ENCODE measurements at places on chromosomes 3 and 15.

DNA sequence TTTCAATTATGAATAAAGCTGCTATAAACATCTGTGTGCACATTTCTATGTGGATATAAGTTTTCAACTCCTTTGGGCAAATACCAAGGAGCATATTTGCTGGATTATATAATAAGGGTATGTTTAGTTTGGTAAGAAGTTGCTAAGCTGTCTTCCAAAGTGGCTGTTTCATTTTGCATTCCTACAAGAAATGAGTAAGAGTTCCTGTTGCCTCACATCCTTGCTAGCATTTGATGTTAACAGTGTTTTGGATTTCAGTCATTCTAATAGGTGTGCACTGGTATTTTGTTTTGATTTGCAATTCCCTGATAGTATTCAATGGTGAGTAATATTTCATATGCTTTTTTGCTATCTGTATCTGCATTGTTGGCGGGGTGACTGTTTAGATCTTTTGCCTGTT is 120.7 kb upstream of the MDFIC2 start:
- no peak for DNase-seq

DNA sequence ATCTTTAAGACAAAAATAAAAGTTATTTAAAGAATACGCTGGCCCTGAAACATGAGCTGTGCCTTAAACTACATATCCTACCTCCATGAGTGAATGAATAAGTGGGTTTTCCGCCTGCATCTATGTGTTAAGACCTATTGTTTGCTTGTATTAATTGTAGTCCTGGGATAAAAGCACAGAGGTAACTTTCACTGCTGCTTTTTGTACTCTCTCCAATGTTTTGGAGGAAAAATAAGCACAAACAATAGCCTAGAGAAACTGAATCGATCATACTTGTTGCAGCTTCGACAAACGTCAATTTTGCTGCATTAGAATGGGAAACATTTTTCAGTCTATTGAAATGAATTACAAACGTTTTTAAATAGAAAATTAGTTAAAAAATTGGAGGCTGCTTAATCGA is 1.3 kb upstream of the CTNNB1 start:
- no peak for DNase-seq

GRCh38 chr15:69577397-69577796 is 124.8 kb downstream of the RPLP1 start:
- DNase-seq: no peak

DNA sequence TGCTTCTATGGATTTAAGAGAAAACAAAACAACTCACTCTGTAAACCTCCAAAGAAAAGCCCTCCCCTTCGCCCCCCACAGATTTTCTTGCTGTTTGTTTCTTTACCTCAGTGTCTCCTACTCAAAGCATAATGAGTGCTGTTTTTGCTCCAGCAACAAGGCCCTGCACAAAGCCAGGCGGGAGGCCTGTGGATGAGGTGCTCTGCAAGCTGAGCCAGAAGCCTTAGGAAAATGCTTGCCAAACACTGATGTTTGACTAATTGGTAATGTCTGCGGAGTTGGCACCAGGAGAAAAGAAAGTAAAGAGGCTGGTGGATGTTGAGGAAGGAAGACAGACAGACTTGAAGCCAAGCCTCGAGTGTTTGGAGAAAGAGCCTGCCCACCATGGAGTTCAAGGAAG is 99.7 kb downstream of the RARB start:
- no peak for DNase-seq

- no peak for DNase-seq
Observed at GRCh38 chr15:77402740-77403379, 17.0 kb downstream of the PEAK1 start.

- DNase-seq: no peak
Observed at GRCh38 chr3:139374099-139374498, 15.3 kb downstream of the COPB2 start.

- DNase-seq: no peak
Observed at GRCh38 chr15:98620020-98620419, 28.3 kb upstream of the IGF1R start.

DNA sequence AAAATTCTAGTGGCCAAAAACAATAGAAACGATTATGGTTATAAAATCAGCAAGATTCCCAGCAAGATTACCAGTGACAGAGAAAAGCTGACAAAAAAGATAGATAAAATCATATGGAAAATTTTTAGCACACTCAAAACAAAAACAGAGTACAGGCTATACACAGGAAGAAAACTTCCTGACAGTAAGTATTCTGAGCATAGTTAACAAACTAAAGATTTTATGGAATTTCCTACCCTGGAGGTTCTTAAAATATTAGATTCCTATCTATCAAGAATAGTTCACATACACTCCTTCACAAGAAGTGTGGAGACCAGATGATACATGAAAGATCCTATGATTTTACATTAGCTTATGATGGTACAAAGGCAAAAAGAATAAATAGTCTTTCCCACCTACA is 50.8 kb downstream of the ZNF148 start:
- DNase-seq: no peak

DNA sequence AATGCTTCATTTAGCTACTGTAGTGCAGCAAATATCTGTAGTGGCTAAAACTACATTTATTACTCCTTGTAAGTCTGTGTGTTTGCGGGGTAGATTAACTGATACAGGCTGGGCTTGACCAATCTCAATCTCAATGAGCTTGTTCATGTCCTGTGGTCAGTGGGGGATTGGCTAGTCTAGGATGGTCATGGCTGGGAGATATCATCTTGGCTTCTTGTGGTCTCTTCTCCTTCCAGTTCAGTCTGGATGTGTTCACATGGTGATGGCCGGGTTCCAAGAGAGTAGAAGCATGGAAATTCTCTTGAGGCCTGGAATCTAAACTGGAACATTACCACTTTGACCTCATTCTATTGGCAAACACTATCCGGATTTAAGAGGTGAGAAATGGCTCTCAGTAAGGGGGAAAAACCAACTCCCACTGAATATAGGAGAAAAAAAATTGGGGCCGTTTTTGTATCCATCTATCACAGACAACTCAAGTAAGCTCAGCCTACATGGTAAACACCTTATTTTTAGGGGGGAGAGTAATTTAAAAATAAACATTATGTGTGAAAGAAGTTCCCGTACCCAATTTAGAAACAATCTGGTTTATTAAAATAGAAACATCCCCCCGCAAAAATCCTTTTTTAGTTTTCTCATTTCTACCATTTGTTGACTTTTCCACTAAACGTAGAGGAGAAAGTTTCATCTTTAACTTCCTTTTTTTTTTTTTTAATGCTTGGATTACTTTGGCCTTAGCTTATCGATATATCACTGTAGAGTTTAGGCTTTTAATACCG is 284.9 kb upstream of the TBC1D5 start:
- no peak for DNase-seq

GRCh38 chr15:47987461-47987860 is 133.3 kb upstream of the SLC24A5 start:
- DNase-seq: no peak

GRCh38 chr3:126266291-126266840 is 86.0 kb upstream of the ALDH1L1 start:
- no peak for DNase-seq

- DNase-seq: no peak
Observed at GRCh38 chr3:16309558-16309957, 44.5 kb downstream of the OXNAD1 start.

- DNase-seq: peak; percentile 34
Observed at GRCh38 chr3:10602769-10603768, 97.7 kb upstream of the ATP2B2 start.

DNA sequence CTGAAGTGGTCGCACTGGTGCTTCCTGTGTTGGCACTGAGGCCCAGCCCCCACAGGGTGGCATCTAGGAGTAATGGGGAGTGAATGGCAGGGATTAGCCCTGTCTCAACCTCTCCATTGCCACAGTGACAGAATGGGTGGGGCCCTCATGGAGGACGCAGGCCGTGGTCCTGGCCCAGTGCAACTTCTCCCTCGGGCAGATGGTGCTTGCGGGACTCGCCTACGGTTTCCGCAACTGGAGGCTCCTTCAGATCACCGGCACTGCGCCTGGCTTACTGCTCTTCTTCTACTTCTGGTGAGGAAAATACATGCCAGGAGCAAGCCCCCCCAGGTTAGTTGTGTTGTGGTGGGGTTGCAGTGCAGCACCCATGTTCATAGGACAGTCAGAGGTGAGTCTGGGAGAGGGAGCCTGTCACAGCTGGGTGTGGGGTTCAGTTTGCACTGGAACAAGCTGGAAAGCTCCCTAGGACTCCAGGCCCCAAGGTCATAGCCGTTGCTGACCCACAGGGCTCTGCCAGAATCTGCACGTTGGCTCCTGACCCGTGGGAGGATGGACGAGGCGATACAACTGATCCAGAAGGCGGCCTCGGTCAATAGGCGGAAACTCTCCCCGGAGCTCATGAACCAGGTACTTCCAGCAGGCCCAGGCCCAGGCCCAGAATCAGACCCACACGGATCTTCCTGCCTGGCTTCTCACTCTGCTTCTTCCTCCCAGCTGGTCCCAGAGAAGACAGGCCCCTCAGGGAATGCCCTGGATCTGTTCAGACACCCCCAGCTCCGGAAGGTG is 7.0 kb upstream of the SLC22A14 start:
- DNase-seq: no peak

DNA sequence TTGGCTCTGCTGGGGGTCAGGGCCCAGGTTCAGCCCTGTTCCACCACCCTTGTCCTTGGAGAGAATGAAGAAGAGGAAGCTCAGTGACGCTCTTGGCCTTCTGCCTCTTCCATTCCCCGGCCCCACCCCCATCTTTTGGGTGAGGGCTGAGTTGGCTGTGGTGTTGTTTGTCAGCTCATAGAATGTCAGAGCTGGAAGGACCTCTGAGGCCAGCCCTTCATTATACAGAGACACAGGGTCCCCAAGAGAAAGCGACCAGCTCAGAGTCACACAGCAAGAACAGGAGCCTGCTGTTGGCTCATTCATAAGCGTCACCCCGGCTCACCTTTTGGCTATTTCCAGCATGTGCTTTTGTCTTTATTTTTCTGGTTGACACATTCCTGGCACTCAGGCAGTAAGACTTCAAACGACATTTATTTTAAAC is 68.2 kb downstream of the AAGAB start:
- DNase-seq: no peak

- no peak for DNase-seq
Observed at GRCh38 chr15:98785807-98786621, 137.7 kb downstream of the IGF1R start.

DNA sequence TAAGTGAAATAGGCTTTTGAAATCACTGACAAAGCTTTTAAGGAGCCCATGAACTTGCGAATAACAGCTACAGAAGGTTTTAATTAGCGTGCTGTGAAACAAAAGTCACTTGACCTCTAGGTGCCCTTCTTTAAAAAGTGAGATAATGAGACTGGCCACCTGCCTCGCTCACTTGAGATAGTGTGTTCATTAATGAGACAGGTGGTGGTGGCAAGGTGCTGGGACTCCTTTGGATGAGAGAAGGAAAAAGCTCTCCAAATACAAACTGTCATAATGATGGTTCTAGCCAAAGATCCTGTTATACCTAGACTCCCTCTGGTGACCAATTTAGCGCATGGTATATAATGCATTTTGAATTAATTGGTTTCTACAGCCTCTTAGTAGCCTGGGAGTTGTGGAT is 22.7 kb upstream of the IREB2 start:
- no peak for DNase-seq

Data from stimulated activated CD4-positive, alpha-beta T cell treated with anti-CD3 and anti-CD28 coated beads, Interleukin-1b, Interleukin-23, amount 100 ng/mL, for 1 hour (primary cell).